Naive thymus-derived CD8-positive, alpha-beta T cell (primary cell): ENCODE measurements at places on chromosomes 1 and 21. TPM values are rescaled to one million over a fixed set of nuclear protein-coding genes. Genes with fewer than 3 reads are reported as not detected.

Gene LRRC3
- polyA plus RNA-seq, result 0.06 TPM

Gene AADACL3
- polyA plus RNA-seq, result not detected

Gene ADORA1
- polyA plus RNA-seq, result not detected

Gene RAD54L
- not detected for polyA plus RNA-seq

Gene TNFRSF14
- 45.8 TPM for polyA plus RNA-seq

Gene HSD3B2
- not detected for polyA plus RNA-seq

Gene THEM5
- polyA plus RNA-seq, result not detected

Gene RASAL2
- polyA plus RNA-seq, result not detected
